IPS DF 19.7 (cell line): ENCODE measurements at places on chromosomes 2 and 18.

- DNase-seq, result no peak
Observed at GRCh38 chr2:188892636-188893035, 81.5 kb upstream of the COL3A1 start.

DNA sequence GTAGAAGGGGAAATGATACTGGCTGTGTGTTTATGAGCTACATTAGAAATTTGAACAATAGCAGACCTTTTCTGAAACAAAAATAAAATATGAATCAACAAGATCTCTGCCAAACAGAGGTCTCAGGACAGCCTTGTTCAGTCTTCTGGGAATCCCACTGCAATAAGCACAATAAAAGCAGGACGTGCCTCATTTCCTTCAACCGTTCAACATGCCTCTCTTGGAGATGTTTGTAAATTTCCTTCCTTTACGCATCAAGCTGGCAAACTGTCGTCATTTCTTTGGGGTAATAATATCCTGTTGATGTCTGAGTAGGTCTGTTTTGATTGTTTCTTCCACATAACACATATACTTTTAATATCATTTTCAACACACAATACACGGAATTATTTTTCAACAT, 77.2 kb downstream of the TCF4 start:
- DNase-seq, result no peak

DNA sequence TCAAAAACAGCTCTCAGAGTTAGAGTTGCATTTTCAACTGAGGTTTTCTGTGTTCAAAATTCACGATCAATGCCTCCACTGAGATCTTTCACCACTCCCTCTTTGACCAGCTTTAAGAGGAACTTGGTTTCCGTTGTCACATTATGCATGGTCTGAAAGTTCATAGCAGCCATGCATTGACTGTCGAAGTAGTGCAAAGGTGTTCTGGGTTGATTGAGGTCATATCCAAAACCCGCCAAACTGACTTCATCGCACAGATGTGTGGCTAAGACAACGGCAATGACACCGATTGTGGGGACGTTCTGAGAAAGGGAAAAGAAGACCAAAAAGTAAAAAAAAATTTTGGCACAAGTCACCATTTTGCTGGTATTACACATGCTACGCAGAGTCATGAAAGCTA, 48.7 kb downstream of the ST3GAL5 start:
- no peak for DNase-seq

- DNase-seq, result no peak
Observed at GRCh38 chr2:62789518-62789917, 84.0 kb downstream of the EHBP1 start.

GRCh38 chr2:219058541-219059374, 2.0 kb downstream of the IHH start:
- DNase-seq, result no peak

DNA sequence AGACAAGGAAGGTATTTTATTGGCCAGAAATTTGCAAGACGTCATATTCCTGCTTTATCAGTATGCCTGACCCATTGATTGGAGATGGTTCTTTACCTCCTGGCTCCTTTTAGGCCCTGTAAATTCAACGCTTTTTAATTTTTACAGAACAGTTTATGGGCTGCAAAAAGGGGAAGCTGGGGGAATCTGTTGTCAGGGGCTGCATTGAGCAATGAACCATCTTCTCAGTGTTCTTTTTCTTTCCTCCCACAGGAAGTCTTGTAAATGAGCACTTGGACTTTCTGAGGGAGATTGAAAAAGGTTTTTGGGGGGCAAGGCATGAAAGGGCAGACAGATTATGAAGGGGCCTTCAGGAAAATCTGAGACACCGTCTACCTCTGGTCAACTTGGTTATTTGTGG, 503.6 kb upstream of the TNP1 start:
- DNase-seq, result no peak

DNA sequence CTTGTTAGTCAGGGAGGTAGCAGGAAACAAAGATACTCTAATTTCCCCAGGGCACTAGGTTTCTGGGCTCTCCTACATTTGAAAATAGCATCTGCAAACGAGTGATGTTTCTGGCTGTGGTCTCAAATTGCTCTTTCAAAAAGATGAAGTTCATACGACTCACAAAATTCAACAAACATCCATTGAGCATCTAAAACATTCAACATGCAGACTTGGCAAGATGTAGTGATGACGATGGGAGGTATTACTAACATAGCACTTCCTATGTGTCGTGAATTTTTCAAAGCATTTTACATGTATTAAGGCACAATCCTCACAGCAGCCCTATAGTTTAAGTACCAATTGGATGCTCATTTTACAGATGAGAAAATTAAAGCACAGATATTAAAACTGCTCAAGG, 5.2 kb downstream of the CCBE1 start:
- DNase-seq, result no peak

- DNase-seq, result no peak
Observed at GRCh38 chr2:148999451-148999921, 39.0 kb upstream of the LYPD6B start.

- DNase-seq, result no peak
Observed at GRCh38 chr2:182917924-182918323, 51.5 kb upstream of the FRZB start.

DNA sequence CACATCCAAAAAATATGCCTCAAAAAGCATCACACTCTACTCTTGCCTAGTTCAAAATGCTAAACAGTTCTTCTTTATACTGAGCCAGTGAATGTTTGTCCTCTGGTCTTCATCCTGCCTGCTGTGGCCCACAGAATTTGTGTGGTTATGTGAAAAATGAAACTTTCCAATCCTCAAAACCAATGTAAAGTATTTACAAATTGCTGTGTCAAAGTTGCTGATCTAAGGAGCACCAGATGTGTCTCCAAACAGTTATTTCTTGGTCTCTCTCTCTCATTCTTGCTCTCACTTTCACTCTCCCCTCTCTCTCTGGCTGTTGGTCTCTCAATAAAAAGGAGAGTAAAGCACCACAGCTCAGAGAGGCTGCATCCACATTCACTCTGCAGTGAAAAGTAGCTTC, 23.0 kb downstream of the EPHA4 start:
- DNase-seq, result no peak

DNA sequence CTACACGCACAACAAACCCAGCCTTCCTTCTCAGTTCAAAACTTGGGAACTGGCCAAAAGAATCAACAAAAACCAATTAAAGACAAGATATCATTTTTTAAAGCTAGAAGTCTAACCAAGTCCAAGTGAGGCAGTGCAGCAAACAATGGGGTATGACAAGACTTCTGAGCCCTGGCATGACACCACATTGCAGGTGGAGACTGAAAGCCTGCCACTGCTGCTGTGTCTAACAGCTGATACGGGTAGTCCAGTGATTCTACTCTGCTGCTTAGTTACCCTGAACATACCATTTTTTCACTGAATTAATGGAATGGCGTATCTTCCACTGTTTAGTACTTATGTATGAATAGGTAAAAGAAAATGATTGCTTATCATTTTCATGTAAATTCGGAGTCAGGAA, 47.4 kb upstream of the KIDINS220 start:
- DNase-seq, result no peak

DNA sequence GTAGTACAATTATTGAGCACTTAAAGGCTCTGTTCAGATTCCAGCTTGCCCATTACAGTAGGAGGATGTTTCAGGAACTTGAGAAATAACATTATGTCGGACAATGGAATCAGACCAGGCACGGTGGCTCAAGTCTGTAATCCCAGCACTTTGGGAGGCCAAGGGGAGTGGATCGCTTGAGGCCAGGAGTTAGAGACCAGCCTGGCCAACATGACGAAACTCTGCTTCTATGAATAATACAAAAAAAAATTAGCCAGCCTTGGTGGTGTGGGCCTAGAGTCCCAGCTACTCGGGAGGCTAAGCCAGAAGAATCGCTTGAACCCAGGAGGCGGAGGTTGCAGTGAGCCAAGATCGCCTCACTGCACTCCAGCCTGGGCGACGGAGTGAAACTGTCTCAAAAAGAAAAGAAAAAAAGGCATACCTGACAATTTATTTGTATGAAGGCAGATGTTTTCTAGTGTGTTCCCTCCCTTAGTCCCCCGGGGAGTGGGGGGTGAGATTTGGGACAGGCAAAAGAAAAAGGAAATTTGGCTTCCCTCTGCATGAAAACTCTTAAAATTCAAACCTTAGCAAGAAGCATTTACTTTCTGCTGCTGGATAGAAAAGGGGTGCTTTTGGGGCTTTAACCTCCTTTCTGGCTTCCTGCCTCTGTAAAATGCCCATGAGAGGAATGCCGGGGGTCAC, 13.7 kb upstream of the ZNF532 start:
- DNase-seq, result no peak

GRCh38 chr2:122753336-122753735, 997.9 kb downstream of the TSN start:
- no peak for DNase-seq

DNA sequence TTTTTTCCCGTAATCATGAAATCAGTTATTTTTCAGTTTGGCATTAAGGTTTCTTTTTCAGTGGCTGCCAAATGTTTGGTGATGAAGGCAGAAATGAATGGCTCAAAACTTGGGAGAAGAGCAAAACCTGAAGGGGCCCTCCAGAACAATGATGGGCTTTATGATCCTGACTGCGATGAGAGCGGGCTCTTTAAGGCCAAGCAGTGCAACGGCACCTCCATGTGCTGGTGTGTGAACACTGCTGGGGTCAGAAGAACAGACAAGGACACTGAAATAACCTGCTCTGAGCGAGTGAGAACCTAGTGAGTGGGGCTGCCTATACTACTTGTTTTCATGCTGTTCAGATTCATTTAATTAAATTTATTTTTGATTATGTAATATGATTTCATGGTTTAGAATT, 29.2 kb upstream of the MSH2 start:
- no peak for DNase-seq

- no peak for DNase-seq
Observed at GRCh38 chr2:36172824-36173223, 182.8 kb upstream of the CRIM1 start.

DNA sequence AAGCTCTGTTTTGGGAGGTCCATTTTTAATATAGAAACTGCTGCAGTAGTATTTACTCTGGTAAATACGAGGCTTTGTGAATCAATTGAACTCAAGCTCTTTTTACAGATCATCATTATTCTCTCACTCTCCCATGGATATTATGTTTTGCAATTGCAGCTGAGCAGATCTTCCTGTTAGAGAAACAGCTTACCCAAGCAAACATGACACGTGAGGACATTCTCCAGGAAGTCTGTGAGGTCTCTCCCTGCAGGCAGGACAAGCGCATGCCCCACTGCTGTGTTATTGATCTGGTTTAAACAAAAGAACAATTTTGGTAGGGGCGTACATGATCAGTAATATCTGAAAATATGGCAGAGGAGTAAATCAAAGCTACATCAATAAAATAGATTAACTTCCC, 72.1 kb downstream of the COL6A3 start:
- no peak for DNase-seq

- no peak for DNase-seq
Observed at GRCh38 chr2:241112592-241112991, 10.5 kb upstream of the MTERF4 start.

GRCh38 chr18:75185460-75185859, 23.5 kb downstream of the PTGR3 start:
- DNase-seq, result no peak

- DNase-seq, result no peak
Observed at GRCh38 chr18:23694637-23695430, 5.6 kb downstream of the LAMA3 start.

DNA sequence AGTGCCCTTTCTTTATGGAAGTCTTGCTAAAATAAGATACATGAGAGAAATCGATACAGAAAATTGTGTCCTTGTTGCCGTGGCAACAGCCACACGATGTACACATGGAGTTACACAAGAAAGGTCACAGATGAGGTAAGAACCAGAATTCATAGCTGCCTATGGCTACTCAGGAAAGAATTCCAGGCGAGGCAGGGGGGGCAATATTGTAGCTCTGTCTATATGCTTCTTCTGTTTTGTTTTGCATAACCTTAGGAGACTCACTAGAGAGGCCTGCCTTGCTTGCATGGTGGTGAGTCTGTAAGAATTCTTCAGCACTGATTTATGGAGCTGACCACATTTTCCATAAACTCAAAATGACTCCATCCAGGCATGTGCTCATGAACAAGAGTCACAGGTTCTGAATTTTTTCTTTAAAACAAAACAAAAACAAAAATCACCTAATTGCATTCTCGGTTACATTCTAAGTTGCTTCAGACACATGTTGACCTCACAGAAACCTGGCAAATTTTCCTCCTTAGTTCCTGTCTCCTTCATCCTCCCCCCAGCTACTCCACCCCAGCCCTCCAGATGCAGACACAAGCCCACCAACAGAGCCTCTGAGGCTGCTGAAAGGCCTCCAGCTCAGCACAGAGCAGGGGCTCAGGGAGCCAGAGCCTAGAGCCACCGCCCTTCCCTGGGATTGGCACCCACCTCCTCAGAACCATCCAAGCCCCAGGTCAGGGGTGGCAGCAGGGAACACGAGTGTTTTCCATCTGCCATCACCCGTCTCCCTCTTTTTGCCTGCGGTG, 183.5 kb downstream of the ANTXR1 start:
- DNase-seq, result no peak
